ENCODE measurements at places on chromosomes 1 and 21. TPM values are rescaled to one million over a fixed set of nuclear protein-coding genes. Genes with fewer than 3 reads are reported as not detected.

Gene SH3D21
- 33.4 TPM for total RNA-seq

Gene TIE1
- total RNA-seq: 46.3 TPM

Gene SAMSN1
- total RNA-seq: 10.4 TPM

Gene FCRL6
- 1.4 TPM for total RNA-seq

Gene FHAD1
- 4.2 TPM for total RNA-seq

Gene RHD
- not detected for total RNA-seq

Gene HTR1D
- 0.09 TPM for total RNA-seq

Gene SLAMF1
- 3.3 TPM for total RNA-seq

Gene FCRL2
- total RNA-seq: 2.5 TPM

Gene DMRTA2
- not detected for total RNA-seq

Gene PYHIN1
- total RNA-seq: 3.9 TPM

Gene SLC1A7
- not detected for total RNA-seq

Gene ATAD3B
- 28.8 TPM for total RNA-seq

Gene HES5
- 0.44 TPM for total RNA-seq

Gene SEMA6C
- 7.6 TPM for total RNA-seq

Gene LCE1E
- total RNA-seq: not detected

Gene SH2D2A
- 4.3 TPM for total RNA-seq

Gene SEMA4A
- total RNA-seq: 45.9 TPM

Gene LORICRIN
- not detected for total RNA-seq

Gene SPRR2A
- 0.60 TPM for total RNA-seq

Gene MATN1
- 0.13 TPM for total RNA-seq

Gene OR2T33
- not detected for total RNA-seq

Gene ADAM30
- not detected for total RNA-seq

Gene CR1L
- 0.44 TPM for total RNA-seq

Gene KLHL12
- total RNA-seq: 28.2 TPM

Gene PGBD5
- 3.7 TPM for total RNA-seq

Gene TDRKH
- total RNA-seq: 13.5 TPM

Gene ADCY10
- total RNA-seq: 0.22 TPM

Gene JUN
- 109 TPM for total RNA-seq

Gene STUM
- 1.6 TPM for total RNA-seq

Gene CFAP107
- not detected for total RNA-seq

Gene SLC2A5
- 6.4 TPM for total RNA-seq

Gene KRTAP10-11
- total RNA-seq: not detected

Gene IPP
- 20.0 TPM for total RNA-seq

Gene E2F2
- total RNA-seq: 0.50 TPM

Gene NOC2L
- total RNA-seq: 65.5 TPM

Gene BMP8B
- 4.9 TPM for total RNA-seq

Gene AGT
- total RNA-seq: 30.1 TPM

Gene TNFRSF1B
- 47.1 TPM for total RNA-seq

Gene BARHL2
- not detected for total RNA-seq

Gene CFHR2
- total RNA-seq: not detected

Gene PLA2G5
- 0.47 TPM for total RNA-seq

Gene ASTN1
- total RNA-seq: 0.25 TPM

Gene FMO4
- total RNA-seq: 10.6 TPM

Gene TTC24
- total RNA-seq: 0.57 TPM

Gene SH3BGR
- 4.0 TPM for total RNA-seq

Gene LEFTY1
- 8.6 TPM for total RNA-seq

Gene S100A2
- 152 TPM for total RNA-seq

Gene CFHR3
- 2.1 TPM for total RNA-seq
